ENCODE measurements at places on chromosomes 6 and 20.

DNA sequence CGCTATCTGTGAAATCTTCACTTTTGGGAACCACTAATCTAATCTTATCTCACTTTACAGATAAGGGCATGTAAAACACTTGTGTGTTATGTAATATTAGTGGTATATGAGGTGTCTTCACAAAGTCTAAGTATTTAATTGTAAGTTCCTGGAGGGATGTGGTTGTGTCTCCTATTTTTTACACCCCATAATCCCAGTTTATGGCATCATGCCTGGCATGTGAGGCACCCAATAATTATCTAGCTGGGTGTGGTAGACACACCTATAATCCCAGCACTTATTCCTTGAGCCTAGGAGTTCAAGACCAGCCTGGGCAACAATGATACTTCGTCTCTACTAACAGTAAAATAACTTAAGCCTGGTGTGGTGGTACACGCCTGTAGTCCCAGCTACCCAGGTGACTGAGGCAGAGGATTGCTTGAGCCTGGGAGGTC is 16.5 kb upstream of the TBCC start:
- DNase-seq, result no peak

- no peak for DNase-seq
These were observed 16.5 kb downstream of the SNAI1 start for GRCh38 chr20:49999329-49999728.

GRCh38 chr20:8678098-8678776 is 390.6 kb upstream of the PLCB4 start:
- no peak for DNase-seq

DNA sequence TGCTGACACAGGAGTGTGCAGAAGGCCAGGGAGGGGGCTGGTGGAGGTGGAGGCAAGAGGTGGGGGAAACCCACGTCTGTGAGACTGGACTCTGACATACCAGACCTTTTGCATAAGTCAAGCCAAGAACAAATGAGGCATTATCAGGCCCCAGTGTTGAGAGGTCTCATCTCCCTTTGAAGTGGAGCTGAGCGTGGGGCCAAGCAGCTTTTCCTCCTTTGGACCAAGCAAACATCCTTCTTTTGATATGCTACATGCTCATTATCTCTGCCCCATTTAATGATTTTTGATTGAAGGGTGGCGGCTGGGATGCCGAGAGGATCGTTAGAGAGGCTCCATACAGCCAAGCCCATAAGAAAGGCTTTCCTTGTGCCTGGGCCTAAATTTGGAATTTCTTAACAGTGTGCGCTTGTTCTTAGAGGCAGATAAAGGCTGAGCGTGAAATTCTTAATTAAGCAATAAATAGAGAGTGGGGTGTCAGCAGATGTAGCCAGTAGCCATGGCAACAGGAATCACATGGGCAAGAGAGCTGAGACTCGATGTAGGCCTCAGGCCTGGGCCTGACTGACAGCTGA is 244.5 kb downstream of the PKHD1 start:
- DNase-seq, result no peak

GRCh38 chr20:10902576-10903282 is 228.9 kb upstream of the JAG1 start:
- no peak for DNase-seq

GRCh38 chr20:2596673-2597279 is 55.7 kb upstream of the NOP56 start:
- DNase-seq, result no peak

DNA sequence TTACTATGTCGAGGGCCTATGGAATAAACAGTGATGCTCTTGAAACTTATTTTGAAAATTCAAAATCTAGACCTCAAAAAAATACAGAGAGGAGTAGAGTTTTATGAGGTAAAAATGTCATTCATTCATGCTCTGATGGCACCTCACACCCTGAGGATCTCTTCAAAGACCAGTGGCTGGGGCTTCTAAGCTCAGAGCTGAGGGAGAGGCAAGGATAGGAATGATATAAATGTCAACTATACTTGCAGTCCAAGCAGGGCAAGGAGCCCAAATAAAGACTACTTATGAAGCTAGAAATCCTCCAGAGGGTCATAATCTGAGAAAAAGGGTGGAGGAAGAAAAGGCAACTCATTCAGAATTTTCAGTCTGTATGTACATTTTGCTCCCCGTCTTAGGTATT is 136.7 kb upstream of the CARMIL1 start:
- no peak for DNase-seq

GRCh38 chr6:89199579-89199978 is 17.6 kb downstream of the GABRR1 start:
- no peak for DNase-seq

- no peak for DNase-seq
These were observed 666 bp downstream of the TPD52L1 start for GRCh38 chr6:125154118-125154760.

- DNase-seq, result peak; percentile 66
These were observed 13.9 kb downstream of the DEF6 start for GRCh38 chr6:35311390-35312075.

DNA sequence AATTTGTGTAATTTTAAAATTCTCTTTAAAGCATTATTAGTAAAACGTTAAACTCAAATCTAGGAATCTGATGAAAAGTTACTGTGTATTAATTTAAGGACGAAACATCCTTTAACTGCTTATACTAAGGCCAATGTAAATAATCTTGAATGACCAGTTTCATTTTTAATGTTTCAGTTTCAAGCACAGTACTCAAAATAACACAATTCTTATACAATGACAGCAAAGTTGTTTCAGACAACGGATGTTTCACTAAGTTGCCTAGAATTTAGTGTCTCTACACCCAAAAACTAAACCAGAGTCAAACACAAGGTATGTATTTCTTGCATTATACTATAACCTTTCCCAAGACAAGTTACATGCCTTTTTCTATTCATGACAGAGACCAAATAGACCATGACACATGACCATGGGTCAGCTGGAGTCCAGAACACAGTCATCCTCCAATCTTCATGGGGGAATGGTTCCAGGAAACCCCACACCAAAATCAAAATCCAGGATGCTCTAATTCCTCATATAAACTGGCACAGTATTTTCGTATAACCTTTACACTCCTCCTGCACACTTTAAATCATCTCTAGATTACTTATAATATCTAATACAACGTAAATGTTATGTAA is 7.7 kb downstream of the PHIP start:
- DNase-seq, result no peak

DNA sequence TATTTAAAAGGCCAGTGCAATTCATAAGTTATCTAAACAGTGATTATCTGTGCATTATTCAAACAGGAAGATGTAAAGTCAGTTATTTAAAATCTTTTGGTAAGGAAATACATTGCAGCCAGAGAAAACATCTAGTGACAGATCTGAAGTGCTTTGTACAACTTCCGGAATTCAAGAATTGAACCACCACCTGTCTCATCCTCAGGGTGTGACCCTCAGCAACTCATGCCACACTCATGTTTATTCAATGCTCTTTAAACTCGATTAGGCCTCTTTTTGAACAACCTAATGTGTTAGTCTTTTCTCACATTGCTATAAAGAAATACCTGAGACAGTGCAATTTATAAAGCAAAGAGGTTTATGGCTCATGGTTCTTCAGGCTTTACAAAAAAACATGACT is 62.6 kb upstream of the GGTLC1 start:
- DNase-seq, result peak; percentile 13

DNA sequence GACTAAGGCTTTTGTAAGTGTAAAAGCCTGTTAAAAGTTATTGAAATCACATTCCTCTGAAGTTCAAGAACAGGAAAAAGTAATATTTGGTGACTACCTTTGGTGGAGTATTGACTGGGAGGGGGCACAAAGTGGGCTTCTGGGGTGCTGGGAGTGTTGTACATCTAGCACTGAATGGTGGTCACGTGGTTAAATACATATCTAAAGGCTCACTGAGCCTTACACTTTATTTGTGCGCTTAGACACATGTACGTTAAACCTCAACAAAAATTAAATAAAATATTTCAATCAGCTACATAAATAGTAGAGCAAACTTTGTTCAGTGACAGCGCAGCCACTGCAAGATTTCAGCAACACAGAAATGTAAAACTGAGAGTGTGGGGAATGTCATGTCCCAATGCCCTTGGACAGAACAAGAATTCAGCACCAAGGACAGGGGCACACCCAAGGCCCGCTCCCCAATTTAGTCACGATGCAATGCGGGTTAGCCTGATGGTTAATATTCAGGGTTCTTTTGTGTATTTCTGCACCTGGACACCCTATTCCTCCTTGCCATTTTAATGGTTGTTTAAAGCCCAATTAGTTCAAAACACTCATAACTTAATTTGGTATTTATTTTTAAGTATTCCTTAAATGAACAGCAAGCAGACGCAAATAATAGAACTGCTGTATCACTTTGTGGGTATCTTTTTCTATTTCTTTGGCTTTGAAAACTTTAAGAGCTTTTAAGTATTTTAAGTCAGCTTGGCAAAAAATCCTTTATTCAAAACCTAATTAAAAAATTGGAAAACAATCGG is 37.4 kb downstream of the ANGPT4 start:
- no peak for DNase-seq

DNA sequence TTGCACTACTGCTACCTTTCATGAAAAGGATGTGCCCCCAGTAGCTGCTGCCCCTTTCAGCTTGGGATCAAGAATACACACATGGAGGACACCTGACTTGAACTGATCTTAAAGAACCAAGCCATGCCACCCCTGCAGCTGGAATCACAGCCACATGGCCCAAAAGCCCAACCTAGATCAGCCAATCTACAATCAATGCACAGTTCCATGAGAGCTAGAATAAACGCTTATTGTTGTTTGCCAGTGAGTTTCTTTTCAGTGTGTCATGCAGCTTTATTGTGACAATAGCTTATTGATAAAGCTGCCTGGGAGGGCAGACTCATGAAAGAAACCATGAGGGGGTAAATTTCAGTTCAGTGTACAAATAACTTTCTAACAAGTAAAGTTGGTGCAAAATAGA is 397.7 kb downstream of the PTPRT start:
- DNase-seq, result no peak

DNA sequence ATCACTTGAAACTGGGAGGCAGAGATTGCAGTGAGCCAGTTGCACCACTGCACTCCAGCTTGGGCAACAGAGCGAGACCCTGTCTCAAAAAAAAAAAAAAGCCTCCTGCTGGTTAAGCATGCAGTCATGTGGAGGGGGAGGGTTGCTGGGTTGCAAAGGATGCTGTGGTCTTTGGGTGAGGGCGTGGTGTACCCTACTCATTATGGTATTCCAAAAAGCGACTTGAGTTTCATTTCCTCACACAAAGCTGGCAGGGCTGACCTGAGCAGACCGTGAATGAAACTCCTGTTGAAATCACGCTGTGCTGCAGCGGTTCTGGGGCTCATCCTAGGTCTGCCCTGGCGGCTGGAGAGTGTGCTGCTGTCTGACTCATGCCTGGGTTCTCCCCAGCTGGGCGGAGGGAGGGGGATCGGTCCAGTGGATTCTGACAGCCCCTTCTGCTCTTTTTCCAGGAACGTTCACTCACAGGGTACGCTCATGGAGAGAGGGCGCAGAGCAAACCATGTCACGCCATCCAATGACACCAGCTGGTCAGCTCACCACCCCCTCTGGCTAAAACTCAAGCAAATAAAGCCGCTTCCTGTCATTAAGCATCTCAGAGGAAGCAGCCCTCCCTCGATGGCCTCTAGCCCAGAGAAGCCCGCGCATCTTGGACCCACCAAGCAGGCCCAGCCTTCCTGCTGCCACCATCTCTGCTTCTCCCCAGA is 166.2 kb downstream of the SCML4 start:
- peak; percentile 25 for DNase-seq

DNA sequence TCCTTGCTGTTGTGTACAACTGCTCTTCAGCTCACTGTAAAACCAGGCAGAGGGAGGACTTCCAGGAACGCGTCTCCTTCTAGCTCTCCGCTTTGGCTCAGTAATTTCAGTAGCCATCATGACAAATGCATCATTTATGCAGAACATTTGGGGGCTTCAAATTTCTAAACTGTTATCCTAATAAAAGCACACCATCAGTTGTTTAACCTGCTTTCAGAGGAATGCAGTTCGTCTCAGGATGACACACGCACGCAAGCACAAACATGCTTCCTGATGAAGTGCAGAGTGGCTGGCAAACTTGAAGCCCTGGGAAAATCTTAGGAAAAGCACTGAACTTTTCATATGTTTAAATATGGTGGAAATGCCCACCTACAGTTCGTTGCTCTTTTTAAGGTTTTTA is 24.4 kb downstream of the SLC22A23 start:
- DNase-seq, result no peak

- DNase-seq, result no peak
These were observed 122.6 kb upstream of the PLCB4 start for GRCh38 chr20:8946036-8946940.

DNA sequence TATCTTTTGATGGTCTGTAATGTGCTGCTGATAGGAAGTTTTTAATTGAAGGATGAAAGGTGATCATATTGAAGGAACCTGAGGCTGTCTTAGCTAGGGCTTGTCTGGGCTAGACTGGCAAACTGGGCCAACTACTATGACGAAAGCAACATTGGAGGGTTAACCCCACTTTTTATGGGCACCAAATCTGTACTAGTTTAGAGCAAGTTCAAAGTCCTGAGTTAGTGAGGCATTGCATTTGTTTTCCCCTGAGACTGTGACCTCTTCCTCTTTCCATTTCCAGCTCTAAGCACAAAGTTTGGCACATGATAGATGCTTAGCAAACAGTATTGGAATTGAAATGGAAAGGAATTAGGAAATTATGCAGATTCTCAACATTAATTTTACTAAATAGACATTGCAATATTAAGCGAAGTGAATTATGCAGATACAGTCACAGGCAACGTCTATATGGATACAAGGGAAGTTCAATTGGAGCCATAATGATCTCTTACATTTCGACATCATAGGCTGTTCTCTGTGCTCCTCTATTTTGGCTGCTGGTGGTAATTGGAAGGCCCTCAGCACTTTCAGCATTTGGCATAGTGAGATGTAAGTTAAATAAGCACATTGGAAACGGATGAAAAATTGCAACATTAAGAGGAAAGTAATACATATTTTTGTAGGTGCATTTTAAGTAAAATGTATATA is 22.2 kb downstream of the CEP57L1 start:
- no peak for DNase-seq
